Retina (tissue), 1 donor: ENCODE measurements at places on chromosomes 6 and 20.
A peak's percentile ranks its signal among the peaks of the same experiment; 100 is the strongest.

- DNase-seq: peak; percentile 49
These were observed 47.1 kb downstream of the DST start for GRCh38 chr6:56595490-56596122.

GRCh38 chr6:11363881-11364576 lies 131.6 kb upstream of the NEDD9 start:
- no peak for DNase-seq

DNA sequence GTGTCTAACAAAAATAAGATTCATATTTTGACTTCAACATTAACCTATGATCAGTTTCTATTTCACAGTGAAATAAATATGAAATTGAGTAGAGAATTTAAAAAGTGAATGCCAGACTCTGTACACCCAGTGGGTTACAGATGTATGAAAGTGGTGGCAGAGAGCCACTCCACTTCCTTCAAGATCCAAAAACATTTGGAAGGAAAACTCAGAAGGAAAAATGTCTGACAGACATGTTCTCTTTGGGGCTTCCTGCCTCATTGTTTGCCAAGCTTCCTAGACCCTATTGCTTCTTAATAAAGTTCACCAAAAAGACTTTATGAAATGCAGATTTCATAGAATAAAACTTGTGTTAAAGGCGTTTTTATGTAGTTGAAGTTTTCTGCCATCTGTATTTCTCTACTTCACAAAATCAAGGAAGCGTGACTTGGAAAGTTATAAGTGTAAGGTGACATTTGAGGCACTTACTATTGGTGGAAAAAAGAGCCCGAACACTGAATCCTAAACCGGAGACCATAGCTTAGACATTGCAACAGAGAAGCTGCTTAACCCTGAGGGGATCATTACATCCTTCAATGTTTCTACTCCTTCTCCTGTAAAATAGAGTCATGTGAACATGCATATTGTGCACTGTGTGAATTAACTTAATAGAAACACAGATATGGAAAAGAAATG lies 12.8 kb downstream of the HMGCLL1 start:
- no peak for DNase-seq

GRCh38 chr6:145075425-145075824 lies 659.9 kb downstream of the EPM2A start:
- no peak for DNase-seq

DNA sequence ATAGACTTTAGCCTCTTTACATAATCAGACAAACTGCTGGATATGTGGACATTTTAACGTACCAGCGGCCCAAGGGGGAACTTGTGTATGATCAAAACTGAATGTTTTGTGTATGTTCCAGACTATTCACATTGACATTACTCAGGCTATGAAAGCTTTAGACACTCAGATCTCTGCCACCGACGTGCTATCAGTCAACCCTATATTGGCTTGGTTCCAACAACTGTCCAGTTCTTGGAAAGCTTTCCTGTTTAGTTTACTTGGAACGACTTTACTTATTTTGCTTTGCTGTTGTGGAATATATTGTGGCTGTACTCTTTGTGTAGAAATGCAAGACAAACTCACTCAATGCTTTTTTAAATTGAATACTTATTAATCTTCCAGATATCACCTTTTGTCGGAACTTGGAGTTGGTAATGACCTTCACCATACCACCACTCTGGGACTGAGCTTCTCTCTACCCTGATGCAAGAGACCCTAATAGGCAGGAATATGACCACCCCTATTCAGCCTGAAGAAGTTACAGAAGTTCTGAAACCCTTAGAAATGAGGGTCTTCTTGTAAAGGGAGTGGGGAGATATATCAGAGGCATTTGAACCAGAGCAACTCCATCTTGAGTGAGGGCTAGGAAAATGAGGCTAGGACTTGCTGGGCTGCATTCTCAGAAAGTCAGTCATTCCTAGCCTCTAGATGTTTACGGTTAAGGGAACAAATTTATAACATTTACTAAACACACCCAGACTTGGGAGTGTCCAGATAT lies 49.0 kb upstream of the PAX1 start:
- no peak for DNase-seq

- DNase-seq: no peak
These were observed 212.5 kb upstream of the CNR1 start for GRCh38 chr6:88378639-88379038.

DNA sequence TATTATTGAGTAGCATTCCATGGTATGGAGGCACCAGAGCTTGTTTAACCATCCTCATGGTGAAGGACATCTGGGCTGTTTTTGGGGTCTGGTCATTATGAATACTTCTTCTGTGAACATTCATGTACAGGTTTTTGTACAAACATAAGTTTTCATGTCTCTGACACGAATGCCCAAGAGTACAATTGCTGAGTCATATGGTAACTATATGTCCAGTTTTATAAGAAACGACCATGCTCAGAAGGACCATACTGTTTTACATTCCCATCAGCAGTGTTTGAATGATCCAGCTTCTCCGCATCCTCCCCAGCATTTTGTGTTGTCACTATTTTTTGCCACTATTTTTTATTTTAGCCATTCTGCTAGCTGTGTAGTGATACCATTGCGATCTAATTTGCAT lies 188.6 kb downstream of the KHDC1L start:
- no peak for DNase-seq

DNA sequence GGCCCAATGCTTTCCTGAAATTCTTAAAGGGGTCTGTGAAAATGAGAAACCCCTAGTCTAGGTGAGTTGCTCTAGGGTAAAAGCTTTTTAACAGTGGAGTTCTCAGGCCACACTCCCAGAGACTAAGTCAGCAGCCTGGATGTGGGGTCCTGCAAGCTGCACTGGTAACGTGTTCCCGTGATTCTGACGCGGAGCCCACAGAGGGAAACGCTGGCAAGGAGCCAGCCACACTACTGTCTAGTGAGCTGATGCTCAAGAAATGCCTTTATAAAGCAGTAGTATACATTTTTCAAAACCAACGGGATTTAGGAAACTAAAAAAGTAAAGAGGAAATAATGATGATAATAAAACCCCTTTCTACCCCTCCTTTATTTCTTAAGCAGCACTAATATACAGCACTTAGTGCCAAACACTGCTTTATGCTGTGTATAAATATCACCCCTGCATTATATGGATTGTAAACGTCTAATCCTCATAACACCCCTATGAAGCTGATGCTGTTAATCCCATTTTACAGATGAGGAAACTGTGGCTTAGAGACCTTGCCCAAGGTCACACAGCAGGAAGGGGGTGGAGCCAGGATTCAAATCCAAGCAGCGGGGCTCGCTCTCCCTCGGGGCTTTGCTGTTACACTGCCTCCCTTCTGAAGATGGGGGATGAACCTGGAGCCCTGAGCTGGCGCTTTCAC lies 25.0 kb downstream of the KCNK15 start:
- DNase-seq: no peak

GRCh38 chr20:2778602-2779321 lies 21.7 kb downstream of the CPXM1 start:
- DNase-seq: no peak

- DNase-seq: no peak
These were observed 4.1 kb upstream of the EFHC1 start for GRCh38 chr6:52415917-52416628.

DNA sequence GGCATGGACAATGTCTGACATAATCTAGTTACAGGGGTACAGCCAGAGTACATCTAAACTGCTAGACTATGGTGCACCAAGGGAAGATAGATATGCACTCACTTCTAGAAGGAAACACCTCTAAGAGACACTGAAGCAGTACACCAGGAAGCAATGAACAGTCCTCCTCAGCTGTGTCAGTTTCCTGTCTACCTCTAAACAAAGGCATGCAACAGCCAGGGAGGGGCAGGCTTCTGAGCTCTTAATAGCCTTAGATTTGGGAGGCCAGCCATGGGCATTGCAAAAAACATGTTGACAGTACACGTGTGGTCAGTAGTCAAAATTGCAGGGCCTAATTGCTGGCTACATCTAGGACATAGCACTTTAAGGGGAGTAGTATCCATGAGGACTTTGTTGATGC lies 21.4 kb downstream of the CRYBG1 start:
- DNase-seq: no peak

DNA sequence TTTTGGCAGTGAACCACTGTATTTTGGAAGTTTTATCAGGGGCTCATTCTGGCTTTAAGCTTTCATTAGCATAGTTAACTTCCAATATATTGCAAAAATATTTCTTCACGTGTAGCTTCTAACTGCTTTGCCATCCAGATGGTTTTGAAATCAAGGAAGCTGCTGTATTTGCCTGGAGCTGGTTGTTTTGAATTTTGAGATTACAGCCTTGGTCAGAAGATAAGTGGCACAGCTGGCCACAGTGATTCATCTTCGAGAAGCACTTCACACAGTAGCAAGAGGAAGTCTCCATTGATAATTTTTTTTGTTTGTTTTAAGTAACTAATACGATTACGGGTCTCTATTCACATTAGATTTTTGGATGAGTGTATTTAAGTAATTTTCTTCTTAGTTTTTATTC lies 3.8 kb downstream of the APCDD1L start:
- no peak for DNase-seq
